ENCODE measurements at places on chromosomes 5 and 9.

GRCh38 chr5:77425998-77426659, 66.0 kb downstream of the WDR41 start:
- no peak for DNase-seq

- no peak for DNase-seq
Measured at GRCh38 chr5:41275813-41276512, 62.6 kb upstream of the C6 start.

DNA sequence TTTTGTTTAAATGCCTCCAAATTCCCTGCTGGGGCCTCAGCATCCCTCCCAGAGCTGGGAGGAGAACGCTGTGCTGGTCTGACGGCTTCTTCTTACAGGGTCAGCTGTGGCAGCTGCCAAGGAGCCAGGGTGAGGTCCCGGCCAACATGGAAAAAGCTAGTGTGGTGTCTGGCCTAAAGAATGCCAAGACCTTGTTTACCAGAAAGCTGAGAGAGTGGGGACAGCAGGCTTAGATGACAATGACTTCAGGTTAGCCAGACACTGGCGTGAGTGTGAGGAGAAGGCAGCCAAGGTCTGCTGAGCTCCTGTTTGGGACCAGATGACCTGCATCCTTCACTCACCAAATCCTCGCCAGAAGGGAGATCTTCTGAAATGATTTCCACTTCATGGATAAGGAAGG, 112.5 kb downstream of the CRB2 start:
- DNase-seq, result no peak

DNA sequence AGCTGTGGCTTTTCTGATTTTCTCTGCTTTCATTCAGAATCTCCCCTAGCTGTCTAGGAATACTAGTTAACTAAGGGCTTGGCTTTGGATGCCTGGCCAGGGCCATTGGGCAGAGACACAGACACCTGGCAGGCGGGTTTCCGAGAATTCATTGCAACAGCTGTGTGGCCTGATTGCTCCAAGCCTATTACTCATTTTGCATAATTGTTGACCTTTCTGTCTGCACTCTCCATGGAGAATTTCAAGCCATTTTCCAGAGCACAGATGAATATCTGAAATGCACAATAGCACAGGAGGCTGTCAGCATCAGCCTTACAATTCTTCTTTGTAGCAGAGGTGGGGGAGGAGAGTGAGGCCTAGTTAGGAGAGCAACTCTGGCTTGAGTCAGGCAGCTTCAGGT, 310.5 kb downstream of the DMAC1 start:
- DNase-seq, result no peak

DNA sequence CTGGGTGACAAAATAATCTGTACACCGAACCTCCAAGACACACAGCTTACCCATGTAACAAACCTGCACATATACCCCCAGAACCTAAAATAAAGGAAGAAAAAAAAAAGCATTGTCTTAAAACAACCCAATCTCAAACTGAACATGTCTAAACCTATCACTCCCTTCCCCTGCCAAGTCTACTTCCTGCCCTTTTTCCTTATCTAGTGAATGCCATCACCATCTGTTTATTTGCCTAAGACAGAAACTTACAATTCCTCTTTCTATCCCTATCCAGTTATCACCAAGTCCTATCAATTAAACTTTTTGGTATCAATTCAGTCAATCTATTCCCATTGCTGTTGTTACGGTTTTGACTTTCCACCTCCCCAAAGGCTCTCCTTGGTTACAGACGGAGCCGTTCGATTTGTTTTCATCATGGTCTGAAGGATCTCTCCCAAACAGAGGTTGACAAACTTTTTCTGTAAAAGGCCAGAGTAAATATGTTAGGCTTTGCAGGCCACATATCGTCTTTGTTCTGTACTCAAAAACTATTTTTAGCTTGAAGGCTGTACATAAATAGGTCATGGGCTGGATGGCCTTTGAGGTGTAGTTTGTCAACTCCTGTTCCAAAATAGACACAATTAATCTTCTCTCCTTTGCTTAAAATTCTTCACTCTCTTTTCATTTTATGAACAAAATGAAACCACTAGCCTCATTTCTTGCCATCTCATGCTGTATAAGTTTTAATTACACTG, 12.1 kb downstream of the NOL8 start:
- DNase-seq, result no peak

DNA sequence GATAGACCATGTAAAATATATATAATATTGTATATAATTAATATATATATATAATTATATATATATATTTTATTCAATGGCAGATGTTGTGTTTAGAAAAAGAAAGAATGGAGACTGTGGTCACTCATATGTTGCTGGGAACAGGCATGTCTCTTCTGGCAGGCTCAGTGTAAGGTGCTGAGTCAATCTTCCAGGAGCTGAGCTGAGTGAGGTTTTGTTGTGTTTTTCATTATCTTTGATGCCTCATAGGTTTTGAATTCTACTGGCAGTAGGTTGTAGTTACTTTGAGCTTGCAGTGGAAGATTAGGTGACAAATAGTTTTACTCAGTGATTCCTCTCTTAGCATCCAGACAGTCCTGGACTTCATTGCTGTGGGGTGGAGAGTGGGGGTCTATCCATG, 561.3 kb downstream of the IRX1 start:
- DNase-seq, result no peak

DNA sequence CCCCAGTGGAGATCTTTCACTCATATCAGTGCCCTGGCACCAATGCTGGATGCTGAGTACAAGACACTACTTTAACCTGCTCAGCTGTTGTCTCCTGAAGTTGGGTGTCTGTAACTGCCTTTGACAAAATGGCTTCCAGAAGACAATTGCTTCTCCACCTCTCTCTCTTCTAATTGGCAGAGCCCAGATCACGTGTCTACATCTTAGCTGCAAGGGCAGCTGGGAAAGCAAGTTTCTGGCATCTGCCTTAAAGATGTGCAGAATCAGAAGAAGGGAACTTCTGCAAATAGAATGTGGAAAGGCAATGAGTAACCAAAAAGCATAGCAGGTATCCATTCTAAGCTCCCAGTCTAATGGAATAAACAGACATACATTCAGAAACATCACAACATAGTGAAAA, 81.1 kb downstream of the PDZD2 start:
- DNase-seq, result no peak

GRCh38 chr5:111268300-111268699, 44.1 kb downstream of the CAMK4 start:
- DNase-seq, result no peak

GRCh38 chr5:76964060-76964459, 11.2 kb downstream of the CRHBP start:
- DNase-seq, result no peak

DNA sequence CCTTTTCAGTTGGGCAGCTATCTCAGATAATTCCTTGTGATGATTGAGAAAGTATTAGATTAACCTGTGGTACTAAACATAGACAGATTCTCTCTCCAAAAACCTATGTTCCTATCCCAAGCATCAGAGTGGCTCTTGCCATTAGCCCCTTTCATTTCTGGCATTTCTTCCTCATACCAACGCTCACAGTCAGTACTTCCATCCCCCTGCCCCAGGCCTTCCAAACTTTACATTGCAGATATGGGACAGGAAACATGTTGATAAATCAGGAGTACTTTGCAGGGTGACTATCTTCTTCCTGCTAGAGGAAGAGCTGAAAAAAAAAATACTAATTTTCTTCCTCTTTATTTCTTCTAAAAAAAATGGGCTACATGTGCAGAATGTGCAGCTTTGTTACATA, 442.6 kb upstream of the RGMB start:
- no peak for DNase-seq

- no peak for DNase-seq
Measured at GRCh38 chr5:41637424-41637823, 127.0 kb upstream of the PLCXD3 start.

GRCh38 chr5:1417586-1418225, 27.5 kb downstream of the SLC6A3 start:
- no peak for DNase-seq

DNA sequence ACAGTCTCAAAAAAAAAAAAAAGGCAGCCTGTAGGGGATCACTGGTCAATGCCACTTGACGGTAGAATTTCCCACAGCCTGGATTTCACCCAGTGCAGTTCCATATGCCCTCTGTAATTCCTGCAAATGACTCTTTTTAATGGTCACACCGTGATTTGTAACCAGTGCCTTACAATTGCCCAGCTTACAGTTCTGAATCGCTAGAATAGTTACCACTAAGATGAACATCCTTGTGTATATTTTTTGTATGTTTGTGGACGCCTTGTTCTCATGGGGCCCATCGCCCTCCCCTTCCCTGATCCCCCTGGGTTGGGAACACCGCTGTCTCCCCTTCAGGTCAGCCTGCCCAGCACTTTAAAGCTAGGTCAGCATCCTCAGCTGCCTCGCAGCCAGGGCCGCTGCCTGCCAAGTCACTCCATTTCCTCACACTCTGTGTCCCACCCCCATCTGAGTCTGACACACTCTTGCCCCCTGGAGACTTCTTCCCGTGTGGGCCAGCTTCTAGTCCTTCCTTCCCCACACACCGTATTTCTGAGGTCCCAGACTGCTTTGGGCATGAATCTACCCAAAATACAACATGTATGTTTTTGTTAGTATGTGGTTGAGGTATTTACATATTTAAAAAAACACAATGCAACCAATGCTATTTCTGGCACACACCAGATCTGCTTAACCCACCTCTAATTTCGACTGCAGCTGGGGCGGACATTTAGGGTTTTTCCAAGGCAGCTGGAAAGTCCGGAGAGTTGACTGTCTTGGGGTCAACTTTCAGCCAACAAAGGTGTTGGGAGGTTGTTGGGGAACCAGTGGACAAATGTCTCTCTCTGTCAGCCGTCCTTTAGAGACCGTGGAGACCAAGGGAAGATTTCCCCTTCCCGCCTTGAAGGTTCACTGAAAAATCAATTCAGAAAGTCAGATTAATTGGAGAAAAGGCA, 120.5 kb upstream of the NEK6 start:
- no peak for DNase-seq

DNA sequence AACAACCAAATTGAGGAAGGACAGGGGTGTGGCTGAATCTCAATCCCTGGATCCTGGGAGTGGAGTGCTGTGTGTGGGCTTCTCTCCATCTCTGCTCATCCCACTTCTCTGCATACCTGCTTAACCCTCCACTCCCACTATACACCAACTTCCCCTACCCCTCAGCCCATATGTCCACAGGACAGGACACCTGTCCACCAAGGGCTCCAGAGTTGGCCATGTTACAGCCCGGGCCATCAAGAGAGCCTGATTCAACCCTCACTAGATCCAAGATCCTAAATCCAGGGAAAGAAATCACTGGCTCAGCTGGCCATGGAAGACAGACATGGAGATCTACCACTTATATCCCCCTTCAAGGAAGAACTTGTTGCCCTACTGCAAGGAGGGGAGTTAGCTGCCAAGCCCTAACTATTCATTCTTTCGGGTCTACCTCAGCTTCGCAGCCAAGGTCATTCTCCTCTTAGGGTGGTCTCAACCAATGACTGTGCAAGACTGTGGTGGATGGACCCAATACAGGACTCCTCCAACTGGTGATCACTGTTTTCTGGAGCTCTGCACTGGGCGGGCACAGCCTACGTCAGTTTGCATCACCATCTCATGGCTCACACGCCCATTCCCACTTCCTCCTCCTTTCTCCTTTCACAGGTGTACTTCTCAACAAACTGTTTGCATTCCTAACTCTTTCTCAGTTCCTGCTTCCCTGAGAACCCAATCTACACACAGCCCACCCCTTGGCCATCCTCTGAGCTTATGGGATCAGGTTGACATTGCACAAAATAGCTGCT, 53.7 kb upstream of the ZBTB43 start:
- no peak for DNase-seq

DNA sequence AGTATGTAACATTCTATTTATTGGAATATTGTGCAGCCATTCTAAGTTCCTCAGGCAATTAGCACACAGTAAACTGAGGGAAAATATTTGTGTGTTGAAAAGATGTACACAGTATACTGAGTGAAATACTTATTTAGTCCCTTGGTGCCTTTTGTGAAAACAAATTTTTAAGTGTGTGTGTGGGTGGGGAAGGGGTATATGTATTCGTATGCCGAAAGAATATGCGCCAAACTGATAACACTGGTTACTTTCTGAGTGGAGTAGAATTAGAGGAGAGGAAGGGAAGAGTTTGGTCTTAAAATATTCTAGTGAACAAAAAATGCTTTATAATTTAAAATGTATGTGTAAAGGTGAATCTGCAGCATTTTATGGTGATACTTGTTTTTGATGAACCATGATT, 3.1 kb downstream of the DCP2 start:
- DNase-seq, result no peak

- DNase-seq, result no peak
Measured at GRCh38 chr9:109963079-109963478, 183.1 kb downstream of the PALM2AKAP2 start.

DNA sequence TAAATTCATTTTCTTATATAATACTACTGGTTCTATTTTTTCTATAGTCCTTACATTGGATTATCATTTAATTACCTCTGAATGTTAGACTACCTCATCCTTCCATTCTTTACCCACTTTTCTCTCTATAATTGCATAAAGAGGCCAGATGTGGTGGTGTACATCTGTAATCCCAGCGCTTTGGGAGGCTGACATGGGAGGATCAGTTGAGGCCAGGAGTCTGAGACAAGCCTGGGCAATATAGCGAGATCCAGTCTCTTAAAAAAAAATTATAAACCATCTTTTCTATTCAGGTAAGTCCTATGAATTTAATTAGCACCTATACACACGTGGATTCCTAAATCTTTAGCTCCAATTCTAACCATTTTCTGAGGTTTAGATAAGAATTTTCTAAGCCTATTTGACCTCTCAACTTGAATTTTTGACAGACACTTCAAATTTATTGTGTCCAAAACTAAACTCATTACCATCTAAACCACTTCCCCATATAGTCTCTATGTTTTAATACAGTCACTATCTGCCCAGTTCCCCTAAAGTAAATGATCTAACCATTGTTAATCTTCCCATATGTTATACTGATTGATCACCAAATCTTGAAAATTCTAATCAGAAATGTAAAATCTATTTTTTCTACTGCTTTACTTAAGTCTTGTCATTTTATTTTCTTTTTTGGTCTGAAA, 33.0 kb upstream of the CHD1 start:
- no peak for DNase-seq

DNA sequence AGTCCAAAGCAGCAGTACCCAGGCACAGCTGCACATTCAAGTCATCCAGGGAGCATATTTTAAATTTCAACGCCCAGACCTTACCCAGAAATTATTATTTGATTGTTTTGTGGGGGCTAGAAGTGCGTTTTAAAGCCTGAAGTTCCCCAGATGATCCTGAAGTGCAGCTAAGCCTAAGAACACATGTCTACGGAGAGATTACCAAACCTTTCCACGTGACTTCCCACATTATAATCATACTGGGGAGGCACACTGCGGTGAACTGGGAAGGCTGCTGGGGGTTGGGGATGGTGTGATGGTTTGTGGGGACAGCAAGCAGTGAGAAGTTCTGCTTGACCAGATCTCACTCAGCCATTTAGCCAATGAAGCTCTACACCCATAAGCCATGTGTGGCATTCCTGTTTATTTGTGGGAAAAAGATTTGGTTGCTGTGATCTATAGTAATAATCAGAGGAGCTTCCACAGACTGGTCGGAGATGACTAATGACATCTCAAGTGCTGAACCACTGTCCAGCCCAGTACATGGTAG, 93.4 kb upstream of the CDH6 start:
- no peak for DNase-seq

DNA sequence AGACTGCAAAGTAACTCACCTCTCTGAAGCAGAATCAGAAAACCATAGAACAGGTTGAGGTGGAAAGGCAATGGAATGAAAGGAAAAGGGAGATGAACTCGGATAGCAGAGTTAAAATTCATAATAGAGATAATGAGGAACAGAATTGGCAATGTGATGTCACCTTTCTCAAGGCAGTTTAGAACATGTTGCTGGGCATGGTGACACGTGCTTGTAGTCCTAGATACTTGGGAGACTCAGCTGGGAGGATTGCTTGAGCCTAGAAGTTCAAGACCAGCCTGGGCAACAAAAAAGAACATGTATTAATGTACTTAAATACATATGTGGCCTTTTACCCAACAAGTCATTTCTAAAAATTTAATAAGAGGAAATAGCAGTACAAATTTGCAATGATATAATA, 81.6 kb upstream of the MIER3 start:
- no peak for DNase-seq

Data from amniotic stem cell (primary cell).